ENCODE measurements at places on chromosomes 6 and 20.

DNA sequence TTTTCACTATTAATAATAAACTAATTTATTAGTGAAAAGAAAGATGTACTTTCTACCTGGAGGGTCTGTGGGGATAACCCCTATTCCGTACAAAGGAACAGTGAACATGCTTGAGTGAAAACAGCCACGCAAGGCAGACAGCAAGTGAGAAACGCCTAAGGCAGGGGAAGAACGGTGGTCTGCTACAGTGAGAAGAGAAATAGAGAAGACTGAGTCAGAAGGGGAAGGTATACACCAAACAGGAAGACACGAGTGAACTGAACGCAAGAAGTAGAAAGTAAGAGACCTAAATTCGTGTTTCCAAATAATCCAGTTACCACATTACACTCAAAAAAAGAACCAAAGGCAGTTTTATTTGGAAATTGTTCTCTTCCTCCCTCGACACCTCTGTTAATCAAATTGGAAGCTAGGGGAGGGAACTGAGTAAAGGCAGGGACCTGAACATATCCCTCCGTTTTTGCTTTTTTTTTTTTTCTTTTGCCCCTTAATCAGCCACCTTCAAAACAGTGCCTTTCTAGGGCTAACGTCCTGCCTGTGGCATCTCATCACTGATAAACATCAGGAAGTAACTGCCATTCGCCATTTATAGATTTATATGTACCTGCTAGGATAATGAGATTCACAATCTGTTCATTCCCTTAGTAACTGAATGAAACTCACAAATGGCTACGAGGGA is 48.9 kb downstream of the ATXN1 start:
- no peak for DNase-seq

DNA sequence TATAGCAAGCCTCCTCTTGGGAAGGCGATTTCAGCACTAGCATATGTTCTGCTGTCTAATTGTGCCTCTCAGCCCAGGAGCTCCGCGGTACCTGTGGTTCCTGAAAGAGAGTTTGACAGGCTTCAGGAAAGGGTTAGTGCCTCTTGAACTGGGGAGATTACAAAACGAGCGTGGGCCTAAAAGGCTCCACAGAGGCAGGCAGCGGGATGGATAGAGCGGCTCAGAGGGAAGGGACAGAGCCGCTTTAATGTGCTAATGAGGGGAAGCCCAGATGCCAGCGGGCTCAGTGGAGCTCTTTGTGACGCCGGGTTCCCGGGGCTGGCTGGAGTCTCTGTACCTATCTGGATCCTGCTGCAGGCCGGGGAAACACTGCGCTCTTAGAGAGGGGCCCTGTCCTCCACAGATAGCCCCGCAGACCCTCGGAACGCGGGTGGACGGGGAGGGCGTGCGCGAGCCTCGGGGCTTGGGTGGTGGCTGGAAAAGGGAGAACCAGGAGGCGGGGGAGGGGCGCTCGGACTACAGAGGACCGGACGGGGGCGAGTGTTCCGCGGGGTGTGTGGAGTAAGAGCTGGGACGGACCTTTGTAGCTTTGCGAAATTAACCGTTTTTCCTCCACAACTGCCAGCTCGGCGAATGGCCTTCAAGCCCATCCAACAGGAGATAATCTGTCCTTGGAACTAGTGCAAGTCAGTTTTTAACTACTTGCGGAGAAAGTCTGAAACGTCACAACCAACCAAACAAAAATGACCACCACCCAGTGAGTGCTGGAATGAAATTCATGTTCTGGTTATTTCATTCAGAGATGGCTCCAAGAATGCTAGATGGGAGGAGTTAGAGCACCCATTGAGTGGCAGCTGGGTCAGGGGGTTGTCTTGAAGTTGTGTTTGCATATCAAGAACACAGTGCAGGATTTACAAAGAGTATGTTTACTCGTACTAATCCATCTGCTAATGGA is 13.0 kb downstream of the SLC35F1 start:
- DNase-seq: no peak

DNA sequence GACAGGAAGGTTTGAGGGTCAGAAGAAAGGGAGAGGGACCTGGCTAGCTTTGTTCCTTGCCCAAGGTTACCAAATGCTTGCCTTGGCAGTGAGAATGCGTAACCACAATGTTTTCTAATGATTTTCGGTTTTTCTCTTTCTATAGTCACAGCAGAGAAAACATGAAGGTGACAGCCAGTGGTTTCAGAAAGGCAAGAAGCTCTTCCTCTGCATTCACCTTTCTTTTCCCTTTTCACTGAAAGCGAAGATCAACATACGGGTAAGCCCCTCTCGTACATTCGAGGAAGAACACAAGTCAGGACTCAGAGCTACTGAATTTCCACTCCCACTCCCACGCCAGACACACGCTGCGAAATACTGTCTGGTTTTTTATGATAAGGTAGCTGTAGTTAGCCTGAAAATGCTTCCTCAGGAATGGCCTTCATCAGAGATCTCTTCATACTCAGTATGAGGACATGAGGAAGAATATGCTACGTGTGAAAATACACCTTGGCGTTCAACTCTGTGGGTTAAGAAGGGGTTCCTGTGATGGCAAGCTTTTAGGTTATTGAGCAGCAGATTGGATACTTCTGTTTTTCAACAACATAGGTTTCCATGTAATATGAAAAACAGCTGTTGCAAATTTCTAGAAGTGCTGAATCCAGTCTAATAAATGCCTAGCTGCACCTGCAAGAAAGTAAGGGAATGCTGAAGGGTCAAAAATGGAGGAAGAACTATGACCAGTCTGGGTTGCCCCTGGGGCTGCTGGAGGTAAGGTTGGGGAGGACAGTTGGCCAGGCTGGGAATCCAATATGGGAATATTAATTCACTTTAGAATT is 7.4 kb upstream of the CD83 start:
- no peak for DNase-seq

- no peak for DNase-seq
These were observed 150.3 kb downstream of the NKAIN2 start for GRCh38 chr6:123953920-123954319.

- no peak for DNase-seq
These were observed 27.2 kb downstream of the IL17F start for GRCh38 chr6:52216932-52217575.

All from stimulated activated CD8-positive, alpha-beta memory T cell treated with anti-CD3 and anti-CD28 coated beads, Interleukin-7, amount 100 ng/mL, for 1 hour (primary cell).